ENCODE measurements at places on chromosomes 1 and 21.

- peak; percentile 43 for DNase-seq
Observed at GRCh38 chr1:245263529-245264095, 108.8 kb downstream of the KIF26B start.

DNA sequence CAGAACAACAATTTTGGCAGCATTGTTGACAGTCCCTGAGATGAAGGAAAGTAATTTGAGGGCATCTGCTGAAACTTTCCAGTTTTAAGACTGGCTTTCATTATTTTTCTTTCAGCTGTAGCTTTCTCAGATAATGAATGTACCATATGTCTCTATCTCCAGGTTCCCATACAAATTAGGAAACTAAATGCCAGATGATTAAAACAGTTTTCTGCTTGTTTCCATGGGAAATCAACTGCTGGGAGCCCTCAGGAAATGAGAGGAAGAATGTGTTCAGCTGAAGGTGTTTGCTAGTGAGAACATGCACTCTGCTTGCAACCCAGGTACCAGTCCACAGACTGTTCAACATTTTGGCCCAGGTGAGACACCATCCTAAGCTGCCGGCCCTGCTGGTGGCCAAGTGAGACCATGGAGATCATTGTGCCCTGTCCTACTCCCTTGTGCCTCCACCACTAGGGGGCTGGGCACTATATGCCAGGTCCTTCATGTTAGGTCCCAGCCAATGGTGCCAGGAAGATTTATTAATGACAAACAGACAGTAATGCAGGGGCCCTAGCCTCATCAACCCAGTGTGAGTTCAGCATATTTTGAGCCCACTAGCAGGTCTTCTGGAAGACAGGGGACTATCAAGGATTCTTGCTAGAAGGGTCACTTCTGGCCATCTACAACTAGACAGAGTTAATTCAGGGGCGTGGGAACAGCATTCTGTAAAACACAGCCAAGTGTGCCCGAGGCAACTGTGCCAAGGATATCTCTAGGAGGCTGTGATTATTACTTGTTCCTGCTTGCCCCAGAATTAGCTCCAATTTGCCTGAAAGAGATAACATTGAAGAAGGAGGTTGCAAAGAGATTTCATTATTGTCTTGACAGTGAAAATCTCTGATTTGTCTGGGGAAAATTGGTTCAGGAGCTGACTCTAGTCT lies 17.0 kb upstream of the LRRC8C start:
- DNase-seq, result peak; percentile 39

GRCh38 chr1:94416901-94417727 lies 1.1 kb upstream of the ABCD3 start:
- DNase-seq, result peak; percentile 62

- DNase-seq, result no peak
Observed at GRCh38 chr1:224761245-224761644, 145.1 kb downstream of the CNIH3 start.

- peak; percentile 50 for DNase-seq
Observed at GRCh38 chr1:6962478-6962995, 177.3 kb downstream of the CAMTA1 start.

GRCh38 chr1:67264152-67264551 lies 43.5 kb upstream of the IL12RB2 start:
- DNase-seq, result no peak

- no peak for DNase-seq
Observed at GRCh38 chr1:18323259-18323658, 157.5 kb upstream of the KLHDC7A start.

- no peak for DNase-seq
Observed at GRCh38 chr1:17614586-17614985, 75.1 kb downstream of the ARHGEF10L start.

GRCh38 chr1:171220081-171220420 lies 28.2 kb upstream of the FMO1 start:
- DNase-seq, result peak; percentile 61

DNA sequence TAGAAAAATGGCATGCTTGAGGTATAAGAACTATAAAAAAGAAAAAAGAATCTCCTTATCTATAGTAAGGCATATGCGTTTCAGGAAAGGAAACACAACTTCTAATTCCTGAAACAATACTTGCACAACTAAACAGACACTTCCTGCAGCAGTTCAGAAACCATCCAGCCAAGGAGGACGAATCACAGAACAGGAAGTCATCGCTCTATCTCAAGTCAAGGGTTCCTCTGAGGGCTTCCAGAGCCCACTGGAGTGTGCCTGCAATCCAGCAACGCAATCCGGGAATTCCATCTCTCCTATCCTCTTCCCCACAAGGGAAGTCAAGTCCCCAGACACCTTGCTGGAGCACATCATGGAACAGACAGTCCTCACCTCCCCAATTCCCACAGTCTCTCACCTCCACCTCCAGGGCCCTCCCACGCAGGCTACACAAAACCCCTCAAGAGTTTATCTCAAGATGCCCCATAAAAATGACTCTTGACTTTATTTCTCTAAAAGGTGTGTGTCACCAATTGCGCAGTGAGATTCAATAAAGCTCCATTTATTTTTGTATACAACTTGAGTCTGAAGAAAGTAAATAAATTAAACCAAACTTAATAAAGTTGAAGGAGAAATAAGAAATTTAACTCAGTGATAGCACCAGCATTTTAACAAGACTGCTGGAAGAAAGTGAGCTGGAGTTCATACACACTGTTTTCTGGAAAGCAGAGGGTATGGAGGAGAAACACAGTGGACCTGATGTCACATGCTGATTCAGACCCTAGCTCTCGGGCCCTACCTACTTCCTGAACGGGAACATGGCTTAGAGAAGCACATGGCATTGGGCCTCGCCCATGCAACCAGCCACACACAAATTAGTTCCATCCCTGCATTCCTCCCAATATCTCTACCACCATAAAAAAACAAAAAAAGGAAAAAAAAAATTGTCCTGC lies 39.9 kb downstream of the SIPA1L2 start:
- no peak for DNase-seq

GRCh38 chr1:14137411-14138134 lies 437.6 kb downstream of the PRDM2 start:
- DNase-seq, result no peak

- peak; percentile 25 for DNase-seq
Observed at GRCh38 chr1:42479621-42480020, 16.5 kb downstream of the CCDC30 start.

DNA sequence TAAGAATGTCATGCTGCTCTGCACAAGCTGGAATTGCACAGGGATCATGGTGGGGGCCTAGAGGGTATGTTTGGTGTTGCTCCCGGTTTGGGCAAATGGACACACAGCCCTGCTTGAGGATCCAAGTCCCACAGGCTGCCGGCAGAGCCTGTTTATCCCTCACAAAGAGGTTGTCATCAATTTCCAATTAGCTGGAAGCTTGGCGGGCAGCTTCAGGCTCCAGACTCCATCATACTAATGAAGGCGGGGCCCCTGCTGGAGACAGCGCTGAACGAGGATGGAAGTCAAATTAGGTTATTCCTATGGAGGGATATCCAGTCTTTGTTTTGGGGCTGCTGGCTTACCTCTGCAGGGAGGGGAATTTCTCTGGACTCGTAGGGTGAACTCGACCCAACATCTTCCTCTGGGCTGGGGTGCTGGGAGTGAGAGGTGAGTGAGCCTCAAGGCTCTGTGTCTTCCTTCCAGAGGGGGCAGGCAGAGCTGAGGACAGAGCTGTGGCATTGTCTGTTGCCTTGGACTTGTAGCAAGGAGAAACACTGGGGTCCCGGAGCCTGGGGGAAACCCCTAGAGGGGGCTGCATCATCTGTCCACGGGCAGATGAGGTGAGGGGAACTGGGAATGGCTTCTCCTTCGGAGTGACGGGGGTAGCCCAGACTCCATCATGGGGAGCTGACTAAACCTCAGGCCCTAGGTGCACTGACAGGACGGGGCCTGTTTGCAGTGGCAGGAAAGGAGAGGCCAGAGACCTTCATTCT lies 24.9 kb upstream of the PARP1 start:
- no peak for DNase-seq

GRCh38 chr1:229093609-229094336 lies 177.1 kb upstream of the RAB4A start:
- DNase-seq, result no peak

GRCh38 chr1:173758980-173759379 lies 44.2 kb downstream of the KLHL20 start:
- no peak for DNase-seq

DNA sequence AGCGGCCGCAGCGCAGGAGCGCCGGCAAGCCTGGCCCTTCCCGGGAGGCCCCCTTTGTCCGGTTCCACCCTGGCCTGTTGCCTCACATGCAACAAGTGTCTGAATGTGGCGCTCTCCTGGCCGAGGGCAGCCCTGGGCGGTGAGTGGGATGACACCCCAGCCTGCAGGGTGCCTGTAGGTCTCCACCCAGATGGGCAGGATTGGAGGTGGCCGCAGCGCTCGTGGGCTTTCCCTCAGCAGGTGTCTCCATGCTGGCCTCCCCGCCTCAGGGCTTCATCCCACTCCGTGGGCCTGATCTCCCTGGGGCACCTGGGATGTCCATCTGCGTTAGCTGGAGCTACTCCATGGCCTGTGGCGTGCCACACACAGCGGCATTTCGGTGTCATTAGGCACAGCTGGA lies 1.5 kb downstream of the MIB2 start:
- no peak for DNase-seq

GRCh38 chr1:17588048-17588871 lies 48.8 kb downstream of the ARHGEF10L start:
- DNase-seq, result peak; percentile 82

GRCh38 chr1:226864311-226864710 lies 6.1 kb upstream of the PSEN2 start:
- DNase-seq, result no peak

DNA sequence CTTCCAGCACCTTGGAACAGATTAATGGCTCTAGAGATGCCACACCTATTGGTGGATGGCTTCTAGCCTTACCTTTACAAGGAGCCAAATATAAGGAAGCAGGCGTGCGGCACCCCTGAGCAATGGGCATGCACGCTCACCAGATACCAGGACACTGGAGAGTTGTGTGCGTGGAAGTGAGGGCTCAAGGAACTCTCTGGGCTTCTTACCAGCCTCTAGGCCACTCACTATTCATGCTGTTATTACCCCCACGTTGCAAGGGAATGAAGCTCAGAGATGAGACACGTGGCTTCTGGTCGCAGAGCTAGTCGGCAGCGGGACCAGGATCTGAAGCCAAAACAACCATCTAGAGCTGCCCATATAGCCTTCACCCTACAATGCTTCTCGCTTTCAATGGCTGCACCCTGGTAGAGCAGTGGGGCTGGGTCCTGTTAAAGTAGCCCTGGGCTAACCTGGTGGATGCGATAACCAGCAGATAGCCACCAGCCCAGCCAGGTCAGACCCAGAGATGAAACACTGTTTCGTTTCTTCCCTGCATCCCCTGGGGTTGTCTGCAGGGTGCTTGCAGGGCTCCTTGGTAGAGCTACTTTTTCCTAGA lies 396.4 kb upstream of the VAMP3 start:
- DNase-seq, result no peak

DNA sequence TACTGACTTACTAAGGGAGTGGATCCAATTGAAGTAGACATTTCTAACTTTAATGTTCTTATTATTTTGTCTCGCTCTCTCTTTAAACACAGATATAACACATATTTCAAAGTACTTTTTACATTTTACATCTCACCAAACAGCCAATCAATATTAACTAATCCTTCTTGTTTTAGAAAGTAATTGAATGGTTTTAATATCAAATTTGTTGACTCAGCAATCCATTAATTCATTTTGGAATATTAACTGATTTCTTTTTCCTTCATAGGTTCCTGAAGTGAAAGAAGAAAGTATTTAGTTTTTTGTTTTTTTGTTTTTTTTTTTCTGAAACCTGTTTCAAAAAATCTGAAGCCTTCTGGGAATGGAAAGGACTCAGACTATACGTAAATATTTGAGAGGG lies 62.3 kb upstream of the DPYD start:
- no peak for DNase-seq

DNA sequence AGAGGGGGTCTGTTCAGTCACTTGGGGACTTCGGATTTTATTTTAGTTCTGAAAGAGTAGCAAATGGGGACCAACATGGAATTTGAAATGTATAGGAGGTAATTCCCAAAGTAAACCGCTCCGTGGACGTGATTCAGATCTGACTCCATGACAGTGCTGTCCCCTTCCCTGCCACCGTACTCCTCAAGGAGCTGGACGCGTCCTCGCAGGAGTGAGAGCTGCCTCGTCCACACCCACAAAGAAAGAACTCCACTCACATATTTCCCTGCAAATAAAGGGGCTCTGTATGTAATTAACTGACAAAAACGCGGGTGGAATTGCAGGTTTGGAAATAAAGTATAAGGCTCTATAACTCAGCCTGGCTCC lies 183.6 kb downstream of the ETS2 start:
- DNase-seq, result no peak

- DNase-seq, result no peak
Observed at GRCh38 chr1:192545896-192546521, 29.6 kb upstream of the RGS1 start.

DNA sequence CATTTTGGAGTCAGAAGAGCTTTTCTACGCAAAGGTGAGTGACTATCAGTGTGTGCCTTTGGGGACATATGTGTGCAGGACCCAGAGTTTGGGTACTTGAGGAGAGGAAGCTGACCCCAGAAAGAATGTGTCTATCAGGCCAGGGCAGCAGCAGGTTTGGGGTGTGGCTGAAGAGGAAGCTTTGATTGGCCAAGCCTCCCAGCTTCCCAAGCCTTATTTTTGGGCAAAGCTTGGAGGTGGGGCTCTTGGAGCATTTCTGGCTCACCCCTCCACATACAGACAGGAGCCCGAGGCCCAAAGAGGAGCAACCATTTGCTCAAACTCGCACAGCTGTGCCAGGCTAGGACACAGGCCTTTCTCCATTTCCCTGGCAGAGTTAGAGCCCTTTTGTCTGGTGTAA lies 4.7 kb downstream of the GPR3 start:
- no peak for DNase-seq

GRCh38 chr1:17857996-17858395 lies 102.9 kb downstream of the ACTL8 start:
- DNase-seq, result no peak

- DNase-seq, result no peak
Observed at GRCh38 chr1:207453710-207454045, 450 bp upstream of the CR2 start.

GRCh38 chr1:1326075-1326605 lies 1.5 kb downstream of the CPTP start:
- no peak for DNase-seq

- DNase-seq, result no peak
Observed at GRCh38 chr1:54995835-54996234, 2.9 kb upstream of the BSND start.

- peak; percentile 67 for DNase-seq
Observed at GRCh38 chr1:234478152-234478480, 863 bp downstream of the TARBP1 start.

DNA sequence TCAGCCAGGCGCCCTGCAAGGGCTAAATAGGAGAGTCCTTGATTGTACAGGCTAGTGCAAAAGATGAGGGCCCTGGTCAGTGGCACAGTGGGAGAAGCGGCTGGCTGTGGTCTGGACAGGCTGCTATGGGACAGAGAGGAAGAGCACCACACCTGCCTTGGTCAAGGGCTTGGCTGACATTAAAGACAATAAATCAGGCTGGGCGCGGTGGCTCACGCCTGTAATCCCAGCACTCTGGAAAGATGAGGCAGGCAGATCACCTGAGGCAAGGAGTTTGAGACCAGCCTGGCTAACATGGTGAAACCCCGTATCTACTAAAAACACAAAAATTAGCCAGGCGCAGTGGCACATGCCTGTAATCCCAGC lies 62.9 kb downstream of the NID1 start:
- no peak for DNase-seq

- DNase-seq, result no peak
Observed at GRCh38 chr1:114564141-114564540, 17.3 kb downstream of the BCAS2 start.

GRCh38 chr1:154329551-154330131 lies 4.3 kb downstream of the ATP8B2 start:
- no peak for DNase-seq

All from Daoy (cell line).